ENCODE measurements at places on chromosomes 12 and 14. TPM values are rescaled to one million over a fixed set of nuclear protein-coding genes. Genes with fewer than 3 reads are reported as not detected.

Gene SGPP1
- 14.7 TPM for total RNA-seq

Gene PUS7L
- 9.7 TPM for total RNA-seq

Gene ETFBKMT
- 2.2 TPM for total RNA-seq

Gene SIX6
- total RNA-seq = not detected

Gene ADCY4
- 0.17 TPM for total RNA-seq

Gene PPP1R1A
- total RNA-seq = not detected

Gene ACOT6
- total RNA-seq = not detected

Gene RNFT2
- total RNA-seq = 5.2 TPM

Gene TGM1
- 1.2 TPM for total RNA-seq

Gene EGLN3
- 0.34 TPM for total RNA-seq

Gene ITGA7
- total RNA-seq = 2.9 TPM

Gene OTX2
- not detected for total RNA-seq

Gene HAL
- under 0.01 TPM for total RNA-seq

Gene KRT78
- not detected for total RNA-seq

Gene DACT1
- total RNA-seq = 1.2 TPM

Gene RFLNA
- 0.34 TPM for total RNA-seq

Gene IL26
- not detected for total RNA-seq

Gene NTS
- not detected for total RNA-seq

Gene AQP6
- not detected for total RNA-seq

Gene MANSC1
- 2.4 TPM for total RNA-seq

Gene IRAK3
- 9.4 TPM for total RNA-seq

Gene KRT6A
- total RNA-seq = 0.30 TPM

Gene ACVRL1
- 11.3 TPM for total RNA-seq

Gene HOXC12
- not detected for total RNA-seq

Gene MMP19
- total RNA-seq = 12.6 TPM

Gene PIP4K2C
- 14.3 TPM for total RNA-seq
